ENCODE measurements at places on chromosomes 1 and 21. TPM values are rescaled to one million over a fixed set of nuclear protein-coding genes. Genes with fewer than 3 reads are reported as not detected.

Gene PTPN7
- total RNA-seq: 167 TPM

Gene KLHDC8A
- not detected for total RNA-seq

Gene FAM72B
- 19.5 TPM for total RNA-seq

Gene S100A1
- not detected for total RNA-seq

Gene RGS16
- total RNA-seq: 4.2 TPM
